ENCODE measurements at places on chromosomes 1 and 21.

DNA sequence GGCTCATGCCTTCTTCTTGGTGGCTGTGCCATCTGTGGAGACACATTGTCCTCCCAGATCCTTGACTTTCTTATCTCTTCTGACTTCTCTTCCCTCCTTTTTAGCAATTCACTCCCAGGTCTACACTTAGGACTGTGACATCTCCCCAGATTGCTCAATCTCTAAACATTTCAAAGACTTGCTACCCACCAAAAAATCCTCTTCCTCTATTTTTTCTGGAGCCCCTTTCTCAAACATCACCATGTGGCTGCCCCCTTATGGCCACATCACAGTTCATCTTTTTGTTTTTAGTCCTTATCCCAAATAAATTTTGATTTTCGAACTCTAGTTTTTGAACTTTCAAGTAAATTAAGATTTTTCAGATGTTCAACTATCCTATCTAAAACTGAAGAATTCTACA, 148.6 kb upstream of the HOOK1 start:
- DNase-seq, result no peak

GRCh38 chr1:169261884-169262283, 105.7 kb downstream of the NME7 start:
- no peak for DNase-seq

GRCh38 chr1:45002650-45003645, 8.2 kb downstream of the HECTD3 start:
- no peak for DNase-seq

- DNase-seq, result no peak
Measured at GRCh38 chr1:235659186-235659771, 9.7 kb upstream of the GNG4 start.

GRCh38 chr1:67834246-67834877, 1.1 kb upstream of the GNG12 start:
- no peak for DNase-seq

GRCh38 chr1:16189003-16189402, 23.4 kb downstream of the ARHGEF19 start:
- DNase-seq, result no peak

DNA sequence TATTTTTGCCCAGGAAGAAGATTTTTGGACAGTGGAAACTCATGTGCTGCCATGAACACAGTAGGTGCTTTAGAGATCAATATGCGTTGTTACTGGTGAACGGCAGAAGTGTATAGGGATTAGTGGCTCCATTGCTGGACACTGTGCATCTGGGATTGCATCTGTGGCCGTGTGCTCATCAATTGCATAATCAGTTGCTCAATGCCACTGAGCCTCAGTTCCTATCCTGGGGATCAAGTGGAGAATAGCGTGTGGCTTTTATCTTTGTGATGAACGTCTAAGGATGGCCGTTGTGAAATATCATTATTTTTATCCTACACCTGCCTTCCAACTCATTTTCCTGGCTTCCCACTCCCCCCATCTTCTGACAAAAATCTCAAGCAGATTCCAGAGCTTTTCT, 5.4 kb downstream of the TNN start:
- no peak for DNase-seq

GRCh38 chr21:39094847-39095579, 88.2 kb downstream of the PSMG1 start:
- DNase-seq, result no peak

DNA sequence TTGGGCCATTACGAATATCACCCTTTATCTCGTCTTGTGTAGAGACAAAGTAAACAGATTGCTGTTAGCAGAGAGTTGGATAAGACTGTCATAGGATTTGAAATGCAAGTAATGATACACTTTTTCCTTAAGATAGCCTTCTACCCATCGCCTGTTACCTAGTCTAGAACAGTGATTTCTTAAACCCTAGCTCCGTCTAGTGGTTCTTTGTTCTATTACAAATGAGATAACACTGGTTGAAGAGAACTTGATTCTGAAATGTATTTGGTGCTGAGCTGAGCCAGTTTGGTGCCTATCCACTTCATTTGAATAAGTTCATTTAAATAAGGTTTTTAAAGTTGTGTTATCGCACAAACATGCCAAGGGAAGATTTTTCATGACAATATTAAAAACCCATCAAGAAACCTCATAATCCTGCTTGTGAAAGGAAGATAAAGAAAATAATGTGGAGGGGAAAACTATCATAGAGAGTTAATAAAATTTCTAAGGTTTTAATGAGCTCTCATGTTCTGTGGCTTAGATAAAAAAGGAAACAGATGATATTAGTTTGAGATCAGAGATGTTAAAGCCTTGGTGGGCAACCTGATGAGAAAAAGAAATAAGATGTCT, 1.5 kb upstream of the KCNH1 start:
- no peak for DNase-seq

- DNase-seq, result no peak
Measured at GRCh38 chr1:79005945-79006344, 585 bp downstream of the ADGRL4 start.

GRCh38 chr1:241605146-241605805, 34.9 kb downstream of the CHML start:
- DNase-seq, result no peak

DNA sequence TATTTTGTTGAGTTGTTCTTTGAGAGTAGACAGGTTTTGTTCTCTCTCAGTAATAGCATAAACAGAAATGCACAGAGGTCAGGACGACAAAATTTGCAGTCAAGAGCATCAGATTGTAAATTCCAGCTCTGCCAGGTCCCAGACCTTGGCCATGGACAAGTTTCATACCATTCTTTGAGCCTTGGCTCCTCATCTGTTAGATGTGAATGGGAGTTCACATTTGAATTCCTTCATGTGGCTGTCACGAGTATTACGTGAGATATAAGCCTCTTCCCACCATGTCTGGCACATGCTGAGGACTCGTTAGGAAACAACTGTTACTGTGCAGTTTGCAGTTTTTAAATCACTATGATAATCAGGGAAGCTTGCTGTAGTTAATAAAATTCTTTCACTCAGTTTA, 93.2 kb upstream of the KCTD3 start:
- no peak for DNase-seq

- DNase-seq, result no peak
Measured at GRCh38 chr1:53369034-53369750, 41.3 kb upstream of the LRP8 start.

GRCh38 chr1:197029749-197030148, 37.3 kb downstream of the F13B start:
- no peak for DNase-seq

DNA sequence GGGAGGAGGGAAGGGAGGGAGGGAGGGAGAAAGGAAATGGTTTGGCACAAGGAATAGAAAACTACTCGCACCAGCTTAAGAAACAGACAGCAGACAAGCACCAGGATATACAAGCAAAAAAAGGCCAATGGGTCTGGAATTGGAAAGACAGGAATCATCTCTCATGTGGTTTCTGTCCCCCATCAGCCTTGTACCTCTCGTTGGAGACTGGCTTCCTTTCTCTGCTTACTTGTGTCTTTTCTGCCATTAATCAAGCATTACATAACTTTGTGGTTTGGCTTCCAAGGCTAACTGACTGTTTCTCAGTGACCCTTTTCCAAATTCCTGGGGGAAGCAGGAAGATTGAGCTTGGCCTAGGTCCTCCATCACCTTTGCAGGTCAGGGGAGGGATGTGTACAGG, 11.8 kb upstream of the RALGPS2 start:
- no peak for DNase-seq

DNA sequence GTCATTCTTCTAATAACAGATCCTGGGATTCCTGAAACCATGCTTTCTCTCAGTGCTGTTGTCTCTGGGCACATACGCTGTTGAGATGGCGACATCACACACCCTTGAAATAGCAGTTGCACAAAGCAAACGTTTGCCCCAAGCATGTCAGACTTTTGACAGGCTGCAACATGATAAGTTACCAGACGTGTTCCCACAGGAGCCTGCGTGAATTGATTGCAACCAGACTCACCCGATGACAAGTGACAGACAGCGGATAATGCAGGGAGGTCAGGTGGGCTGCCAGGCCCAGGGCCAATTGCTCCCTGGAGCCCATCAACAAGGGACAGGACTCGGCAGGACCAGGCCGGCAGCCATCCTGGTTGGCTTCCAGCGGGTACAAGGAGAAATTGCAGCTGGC, 310.9 kb downstream of the SIPA1L2 start:
- DNase-seq, result no peak

DNA sequence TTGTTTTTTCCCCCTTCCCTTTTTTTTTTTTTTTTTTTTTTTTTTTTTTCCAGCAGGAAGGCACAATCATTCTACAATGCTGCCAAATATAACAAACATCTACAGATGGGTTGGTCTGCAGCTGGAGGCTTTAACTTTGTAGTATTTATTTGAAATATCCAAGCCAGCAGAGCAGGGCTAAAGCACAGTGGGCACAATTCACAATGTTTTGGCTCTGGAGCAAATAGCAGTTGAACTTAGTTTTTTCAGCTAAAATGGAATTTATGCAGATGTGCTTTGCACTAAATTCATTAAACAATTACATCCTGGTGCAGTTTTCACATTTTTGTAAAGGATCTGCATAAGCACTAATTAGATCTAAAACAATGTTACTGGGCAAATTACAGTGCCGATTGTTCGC, 39.8 kb upstream of the ZBTB18 start:
- no peak for DNase-seq

DNA sequence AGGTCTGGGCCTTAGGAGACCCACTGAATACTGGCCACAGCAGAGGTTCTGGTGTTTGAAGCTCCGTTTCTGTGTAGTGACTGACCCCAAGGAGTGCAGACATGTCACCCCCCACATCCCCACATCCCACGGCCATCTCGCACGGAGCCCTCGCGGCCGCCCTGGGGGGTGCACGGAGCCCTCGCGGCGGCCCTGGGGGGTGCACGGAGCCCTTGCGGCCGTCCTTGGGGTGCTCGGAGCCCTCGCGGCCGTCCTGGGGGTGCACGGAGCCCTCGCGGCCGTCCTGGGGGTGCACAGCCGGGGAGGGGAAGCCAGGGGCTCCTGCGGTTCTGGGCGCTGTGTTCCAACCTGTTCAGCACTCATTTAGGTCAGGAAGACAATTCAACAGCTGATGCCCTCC, 68.4 kb downstream of the SCCPDH start:
- no peak for DNase-seq

DNA sequence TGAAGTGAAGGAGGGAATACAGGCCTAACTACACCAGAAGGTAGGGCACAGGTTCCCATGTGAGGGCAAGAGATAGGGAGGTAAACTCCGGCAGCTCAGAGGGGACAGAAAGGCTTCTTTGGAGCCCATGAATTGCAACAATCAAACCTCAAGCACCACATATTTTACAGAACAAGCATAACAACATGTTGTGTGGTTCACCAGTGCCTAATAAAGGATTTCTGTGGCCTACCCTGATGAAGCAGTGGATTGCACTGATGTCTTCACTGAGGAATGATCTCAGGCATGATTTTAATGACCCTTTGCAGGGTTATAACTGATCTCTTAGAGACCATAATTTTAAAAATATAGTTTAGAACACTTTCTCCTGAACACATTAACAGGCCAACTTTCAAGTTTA, 77.4 kb downstream of the RUNX1 start:
- no peak for DNase-seq

- DNase-seq, result no peak
Measured at GRCh38 chr1:195970209-195970608, 638.0 kb downstream of the KCNT2 start.

- DNase-seq, result no peak
Measured at GRCh38 chr1:14726606-14727005, 128.1 kb downstream of the KAZN start.

GRCh38 chr21:27275294-27275927, 308.5 kb upstream of the ADAMTS5 start:
- no peak for DNase-seq

DNA sequence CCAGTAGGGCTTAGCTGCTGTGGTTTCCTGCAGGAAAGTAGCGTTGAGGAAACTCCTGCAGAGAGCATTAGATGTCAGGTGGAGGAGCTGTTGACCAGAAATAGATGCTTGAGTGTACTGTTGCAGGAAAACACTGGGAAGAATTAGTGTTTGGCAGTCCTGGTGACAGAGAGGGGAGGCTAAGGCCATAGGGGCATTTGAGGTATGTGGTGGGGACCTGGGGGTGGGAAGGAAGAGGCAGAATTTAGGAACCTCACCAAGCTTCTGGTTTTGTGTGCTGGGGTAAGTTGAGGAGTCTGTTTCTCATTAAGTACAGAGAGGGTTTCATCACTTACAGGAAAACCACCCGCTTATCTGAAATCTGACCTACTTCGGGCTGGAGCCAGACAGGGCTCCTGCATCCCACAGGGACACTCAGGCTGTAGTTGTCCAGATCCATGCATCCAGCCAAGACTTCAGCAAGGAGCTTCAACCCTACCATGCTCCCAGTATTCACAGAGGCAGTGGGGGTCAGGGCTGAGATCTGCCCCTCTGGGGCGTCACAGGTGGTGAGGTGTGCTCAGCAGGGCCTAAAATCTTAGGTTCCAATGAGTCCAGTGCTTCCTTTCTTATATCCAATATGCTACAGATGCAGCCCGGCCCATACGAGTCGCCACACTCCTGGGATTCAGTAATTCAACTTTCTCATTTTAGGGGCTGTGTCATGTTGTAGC, 15.1 kb downstream of the SH2D2A start:
- DNase-seq, result no peak

DNA sequence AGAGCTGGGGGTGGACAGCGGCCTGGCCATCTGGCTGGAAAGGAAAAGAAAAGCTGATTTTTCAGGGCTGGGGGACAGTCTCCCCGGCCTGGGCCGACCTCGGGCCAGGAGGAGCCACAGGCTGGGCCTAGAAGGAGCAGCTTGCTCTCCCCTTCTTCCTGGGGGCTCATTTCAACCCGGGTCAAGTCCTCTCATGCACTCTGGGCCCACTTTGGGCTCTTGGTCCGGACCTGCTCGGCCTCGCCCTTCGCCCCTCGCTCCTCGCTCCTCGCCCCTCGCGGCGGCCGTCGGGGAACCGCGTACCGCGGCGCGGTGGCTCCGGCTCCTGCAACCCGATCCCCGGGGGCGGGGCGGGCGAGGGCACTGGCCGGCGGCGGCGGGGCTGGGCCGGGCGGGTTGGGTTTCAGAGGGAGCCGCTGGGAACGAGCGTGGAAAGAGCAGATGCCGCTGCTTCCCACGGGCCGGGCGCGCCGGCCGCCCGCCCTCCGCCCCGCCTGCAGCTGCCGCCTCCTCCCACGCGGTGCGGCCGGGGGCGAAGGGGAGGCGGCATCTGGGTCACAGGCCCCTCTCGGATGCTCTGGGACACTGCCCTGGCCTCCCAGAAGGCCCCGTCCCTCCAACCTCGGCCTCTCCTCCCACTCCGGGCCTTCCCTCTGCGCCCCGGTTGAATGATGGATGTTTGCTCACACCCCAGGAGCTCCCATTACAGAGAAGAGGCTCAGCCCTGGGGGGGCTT, 6.6 kb downstream of the HEYL start:
- no peak for DNase-seq

DNA sequence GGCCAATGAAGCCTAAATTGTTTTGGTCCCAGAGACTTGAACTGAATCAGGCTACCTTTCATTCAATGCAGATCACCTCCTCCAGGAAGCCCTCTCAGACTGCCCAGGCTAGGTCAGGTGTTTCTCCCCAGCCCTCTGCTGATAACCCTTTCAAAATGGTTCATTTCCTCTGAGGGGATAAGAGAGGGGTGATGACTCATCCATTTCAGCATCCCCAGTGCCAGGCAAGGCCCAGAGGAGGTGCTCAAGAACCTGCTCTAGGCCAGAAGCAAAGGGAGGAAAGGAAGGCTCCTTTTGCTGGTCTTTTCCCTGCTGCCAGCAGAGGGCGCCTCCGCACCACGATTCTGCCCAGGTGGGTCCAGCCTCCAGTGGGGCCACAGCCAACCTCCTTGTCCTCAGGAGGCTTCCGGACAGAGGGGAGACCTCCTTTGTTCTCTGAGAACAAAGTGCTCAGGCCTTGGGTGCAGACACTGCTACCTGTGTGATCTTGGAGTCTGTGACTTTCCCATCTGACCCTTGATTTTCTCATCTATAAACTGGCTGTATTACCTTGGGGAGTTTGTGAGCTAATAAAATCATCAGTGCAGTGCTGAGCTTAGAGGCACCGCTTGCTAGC, 45.3 kb upstream of the ARHGEF10L start:
- peak; percentile 46 for DNase-seq

Measured in stimulated activated CD4-positive, alpha-beta T cell treated with anti-CD3 and anti-CD28 coated beads, Interleukin-15, amount 100 ng/mL, for 1 hour (primary cell).